ENCODE measurements at places on chromosomes 6 and 20.

GRCh38 chr6:35240838-35241801, 18.4 kb upstream of the ZNF76 start:
- no peak for DNase-seq

DNA sequence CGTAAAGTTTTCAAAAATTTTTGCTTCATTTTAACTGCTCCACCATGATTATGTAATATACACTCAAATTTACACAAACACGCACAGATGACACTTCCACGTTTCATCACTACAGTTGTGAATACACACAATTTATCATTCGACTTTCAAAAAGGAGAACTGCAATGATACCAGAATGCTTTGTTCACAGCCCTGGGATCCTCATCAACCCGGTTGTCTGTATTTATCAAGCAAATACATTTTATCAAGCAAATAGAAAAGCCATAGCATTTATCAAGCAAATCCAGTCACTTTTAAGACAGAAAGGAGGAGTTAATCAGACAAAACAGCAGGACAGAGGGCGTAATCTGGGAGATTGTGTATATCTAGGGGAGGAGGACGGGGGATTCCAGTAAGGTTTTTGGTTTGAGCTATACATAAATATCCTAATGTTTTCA, 20.3 kb upstream of the ABT1 start:
- DNase-seq: no peak

DNA sequence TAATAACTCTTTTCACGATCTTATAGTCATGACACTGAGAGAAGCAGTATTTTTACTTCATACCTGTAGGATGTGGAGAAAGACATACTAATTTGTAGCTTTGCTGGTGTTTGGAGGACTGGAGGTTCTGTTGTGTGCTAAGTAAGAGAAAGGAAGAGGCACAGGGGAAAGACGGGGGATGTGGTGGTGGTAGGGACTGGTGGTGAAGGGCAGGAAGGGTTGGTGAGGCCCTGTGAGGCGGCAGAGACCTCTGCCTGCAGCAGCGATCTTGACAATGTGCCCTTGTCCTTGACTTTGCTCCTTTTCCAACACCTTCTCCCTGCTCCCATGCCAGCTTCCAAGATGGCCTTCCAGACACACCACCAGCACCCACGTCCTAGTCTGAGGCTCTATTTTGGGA, 32.6 kb upstream of the MPC1 start:
- DNase-seq: no peak

GRCh38 chr20:58173930-58174707, 54.3 kb downstream of the ANKRD60 start:
- DNase-seq: no peak

- DNase-seq: no peak
Observed at GRCh38 chr6:167682125-167682524, 144.6 kb upstream of the AFDN start.

DNA sequence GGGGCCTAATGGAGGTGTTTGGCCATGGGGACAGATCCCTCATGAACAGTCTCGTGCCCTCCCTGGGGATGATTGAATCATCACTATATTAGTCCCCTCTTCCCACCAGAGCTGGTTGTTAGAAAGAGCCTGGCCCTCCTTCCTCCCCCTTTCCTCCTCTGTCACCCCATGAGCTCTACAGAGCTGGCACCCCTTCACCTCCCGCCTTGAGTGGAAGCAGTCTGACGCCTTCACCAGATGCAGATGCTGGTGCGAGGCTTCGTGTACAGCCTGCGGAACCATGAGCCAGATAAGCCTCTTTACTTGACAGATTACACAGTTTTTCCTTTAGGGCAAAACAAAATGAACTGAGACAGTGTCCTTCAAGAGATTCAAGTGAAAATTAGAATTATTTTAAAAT, 74.4 kb upstream of the RIPOR2 start:
- no peak for DNase-seq

GRCh38 chr6:95648636-95649035, 71.3 kb downstream of the MANEA start:
- no peak for DNase-seq

DNA sequence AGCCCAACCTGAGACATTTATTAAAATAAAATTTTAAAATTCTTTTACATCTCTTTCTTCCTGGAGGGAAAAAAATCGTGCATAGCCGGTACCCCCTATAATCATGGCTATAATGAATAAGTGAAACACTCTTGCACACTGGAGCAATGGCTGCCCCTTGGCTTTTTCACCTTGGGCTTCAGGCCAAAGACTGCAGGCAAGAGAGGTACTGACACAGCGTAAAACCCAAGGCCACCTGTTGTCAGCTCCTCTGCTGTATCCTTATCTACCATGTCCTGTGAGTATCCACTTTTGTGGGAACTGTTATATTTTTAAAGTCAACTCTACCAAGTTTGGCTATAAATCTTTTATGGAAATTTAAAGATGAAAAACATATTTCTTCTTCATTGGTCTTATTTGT, 23.0 kb upstream of the LY86 start:
- no peak for DNase-seq

- peak; percentile 78 for DNase-seq
Observed at GRCh38 chr6:106084989-106085691, 996 bp upstream of the PRDM1 start.
